ENCODE measurements at places on chromosomes 16 and 17.

DNA sequence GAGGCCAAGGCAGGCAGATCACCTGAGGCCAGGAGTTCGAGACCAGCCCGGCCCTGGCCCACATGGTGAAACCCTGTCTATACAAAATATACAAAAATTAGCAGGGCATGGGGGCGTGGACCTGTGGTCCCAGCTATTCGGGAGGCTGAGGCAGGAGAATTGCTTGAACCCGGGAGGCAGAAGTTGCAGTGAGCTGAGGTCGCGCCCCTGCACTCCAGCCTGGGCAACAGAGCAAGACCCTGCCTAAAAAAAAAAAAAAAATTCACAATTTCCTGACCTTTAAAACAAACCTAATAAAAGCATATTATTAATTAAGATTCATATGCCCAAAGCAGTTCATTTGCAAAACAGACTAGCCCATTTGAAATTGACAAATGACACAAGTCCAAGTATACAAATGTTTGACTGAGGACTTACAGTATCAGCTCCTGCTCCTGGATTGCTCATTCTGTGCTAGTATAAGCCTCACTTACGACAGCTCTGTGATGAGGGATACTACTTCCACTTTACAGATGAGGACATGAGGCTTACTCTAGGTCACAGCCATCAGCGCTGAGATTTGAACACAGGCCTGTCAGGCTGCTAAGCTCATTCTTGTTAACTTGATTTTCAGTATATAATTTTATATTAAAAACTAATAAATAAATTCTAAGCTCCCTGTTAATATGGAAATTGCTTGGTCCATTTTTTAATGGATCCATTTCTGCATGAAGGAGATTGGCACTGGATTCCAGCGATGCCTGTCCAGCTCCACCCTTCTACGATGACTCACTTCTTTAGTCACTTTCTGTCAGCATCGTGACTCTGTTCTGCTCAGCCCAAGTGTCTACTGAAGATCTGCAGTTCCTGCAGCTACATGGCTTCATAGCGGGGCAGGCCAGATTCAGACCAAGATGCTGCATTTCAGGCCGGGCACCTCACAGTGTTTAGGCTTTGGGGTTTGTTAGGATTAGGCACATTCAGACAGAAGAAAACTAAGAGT, 88.2 kb downstream of the WDR59 start:
- ATAC-seq = peak; percentile 96

DNA sequence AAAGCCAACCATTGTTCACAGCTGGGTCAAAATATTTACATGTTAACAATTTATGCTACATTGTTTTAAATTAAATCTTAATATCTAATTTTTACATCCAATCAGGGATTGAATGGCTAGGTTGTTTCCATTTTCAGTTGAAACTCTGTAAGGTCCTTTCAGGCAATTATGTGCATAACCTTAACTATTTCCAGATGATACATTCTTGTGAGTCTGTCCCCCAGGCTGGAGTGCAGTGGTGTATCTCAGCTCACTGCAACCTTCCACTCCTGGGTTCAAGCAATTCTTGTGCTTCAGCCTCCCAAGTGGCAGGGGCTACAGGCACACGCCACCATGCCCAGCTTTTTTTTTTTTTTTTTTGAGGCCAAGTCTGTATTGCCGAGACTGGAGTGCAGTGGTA, 10.4 kb downstream of the CDC42EP4 start:
- ATAC-seq = no peak

DNA sequence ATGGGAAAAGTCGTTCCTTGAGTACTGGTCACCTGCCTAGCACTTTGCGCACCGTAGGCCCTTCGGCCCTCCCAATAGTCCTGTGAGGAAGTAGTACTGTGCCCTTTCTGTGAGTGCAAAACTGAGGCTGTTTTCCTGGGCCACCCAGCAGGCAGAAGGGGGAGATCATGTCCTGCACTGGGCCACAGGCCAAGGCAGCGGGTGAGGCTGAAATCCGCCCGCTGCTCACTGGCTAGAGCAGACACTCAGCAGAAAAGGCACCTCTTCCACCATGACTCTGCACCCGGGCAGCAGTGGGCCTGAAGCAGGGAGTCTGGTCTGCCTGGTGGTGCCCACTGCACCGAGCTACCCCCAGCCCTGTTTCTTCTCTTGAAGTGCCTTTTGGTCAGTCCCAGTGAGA, 20.2 kb downstream of the METTL22 start:
- no peak for ATAC-seq

DNA sequence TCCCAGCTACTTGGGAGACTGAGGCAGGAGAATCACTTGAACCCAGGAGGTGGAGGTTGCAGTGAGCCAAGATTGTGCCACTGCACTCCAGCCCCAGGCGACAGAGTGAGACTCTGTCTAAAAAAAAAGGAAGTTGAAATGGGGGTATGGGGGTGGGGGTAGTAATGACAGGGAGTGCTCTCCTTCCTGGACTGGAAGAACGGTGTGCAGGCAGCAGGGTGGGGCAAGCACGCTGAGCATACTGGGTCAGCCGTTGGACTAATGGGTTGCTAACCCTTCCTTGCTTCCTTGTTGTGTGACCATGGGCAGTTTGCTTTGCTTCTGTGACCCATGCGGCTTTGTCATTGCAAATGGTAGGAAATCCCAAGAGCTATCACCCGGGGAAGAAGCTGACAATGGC, 16.5 kb downstream of the KATNIP start:
- ATAC-seq = peak; percentile 76

DNA sequence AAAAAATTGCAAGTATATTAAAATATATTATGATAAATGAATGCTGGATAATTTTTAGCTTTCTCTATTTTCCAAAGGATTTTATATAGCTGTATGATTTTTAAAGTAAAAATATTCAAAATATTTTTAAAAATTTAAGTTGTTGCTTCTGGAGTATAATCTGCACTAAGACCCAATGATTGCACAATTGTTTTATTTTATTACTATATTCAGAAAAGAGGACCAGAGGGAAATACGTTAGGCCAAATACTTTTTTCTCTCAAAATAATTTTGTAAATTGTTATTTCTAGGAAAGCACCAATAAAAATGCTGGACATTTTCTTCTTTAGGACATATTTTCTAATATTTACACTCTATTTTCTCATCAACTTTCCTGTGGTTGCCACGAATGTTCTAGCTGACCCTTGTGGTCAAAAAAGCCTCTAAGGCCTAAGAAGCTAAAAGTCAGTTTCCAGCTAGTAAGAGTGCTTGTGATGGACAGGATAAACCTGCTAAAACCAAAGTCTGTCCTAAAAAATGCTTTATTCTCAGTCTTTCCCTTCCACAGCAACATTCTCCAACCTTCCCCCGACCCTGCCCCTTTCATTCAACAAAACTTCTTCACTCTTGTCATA, 31.2 kb downstream of the MMD start:
- no peak for ATAC-seq

- ATAC-seq = no peak
These were observed 10.8 kb downstream of the MYBBP1A start for GRCh38 chr17:4544135-4544950.
